Colonic mucosa (tissue), 4 donors: ENCODE measurements at places on chromosomes 6 and 20. TPM values are rescaled to one million over a fixed set of nuclear protein-coding genes. Genes with fewer than 3 reads are reported as not detected.
A peak's percentile ranks its signal among the peaks of the same experiment; 100 is the strongest.

GRCh38 chr6:3433005-3433404 is 23.8 kb downstream of the SLC22A23 start:
- DNase-seq: no peak

- no peak for DNase-seq
These were observed 156.5 kb downstream of the CDK19 start for GRCh38 chr6:110658631-110659211.

GRCh38 chr20:58706975-58707681 is 14.5 kb downstream of the NPEPL1 start:
- peak; percentile 13 for DNase-seq

DNA sequence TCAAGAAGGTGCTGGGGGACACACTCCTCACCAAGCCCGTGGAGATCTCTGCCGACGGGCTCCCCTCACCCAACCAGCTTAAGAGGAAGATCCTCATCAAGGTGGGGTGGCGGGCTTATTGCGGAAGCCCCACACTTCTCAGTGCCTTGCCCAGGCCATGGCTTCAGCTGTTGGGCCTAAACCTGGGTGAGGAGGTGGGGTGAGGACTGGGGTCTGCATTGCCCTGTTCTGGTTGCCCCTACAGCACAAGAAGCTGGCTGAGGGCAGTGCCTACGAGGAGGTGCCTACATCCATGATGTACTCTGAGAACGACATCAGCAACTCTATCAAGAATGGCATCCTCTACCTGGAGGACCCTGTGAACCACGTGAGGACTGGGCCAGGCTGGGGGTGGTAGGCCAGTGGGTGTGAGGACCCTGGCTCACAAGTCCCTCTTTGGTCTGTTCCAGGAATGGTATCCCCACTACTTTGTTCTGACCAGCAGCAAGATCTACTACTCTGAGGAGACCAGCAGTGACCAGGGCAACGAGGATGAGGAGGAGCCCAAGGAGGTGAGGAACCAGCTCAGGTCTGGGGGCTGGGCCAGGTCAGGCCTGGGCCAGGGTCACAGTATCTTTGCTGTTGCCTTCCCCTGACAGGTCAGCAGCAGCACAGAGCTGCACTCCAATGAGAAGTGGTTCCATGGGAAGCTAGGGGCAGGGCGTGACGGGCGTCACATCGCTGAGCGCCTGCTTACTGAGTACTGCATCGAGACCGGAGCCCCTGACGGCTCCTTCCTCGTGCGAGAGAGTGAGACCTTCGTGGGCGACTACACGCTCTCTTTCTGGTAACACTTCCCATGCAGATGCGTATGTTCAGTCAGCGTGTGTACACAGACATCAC is 27.9 kb downstream of the PLCG1 start:
- no peak for DNase-seq

- DNase-seq: no peak
These were observed 150.8 kb upstream of the TAB2 start for GRCh38 chr6:149166747-149167146.

GRCh38 chr20:62015540-62016288 is 50.0 kb downstream of the TAF4 start:
- no peak for DNase-seq

Gene GJA10
- not detected for total RNA-seq

Gene PRND
- not detected for total RNA-seq

Gene TNF
- 0.48 TPM for total RNA-seq

Gene PTP4A1
- total RNA-seq: 247 TPM

Gene CPNE5
- 4.6 TPM for total RNA-seq
